ENCODE measurements at places on chromosomes 13 and 19.
A peak's percentile ranks its signal among the peaks of the same experiment; 100 is the strongest.

- DNase-seq, result no peak
Observed at GRCh38 chr13:75762076-75762937, 126.2 kb downstream of the LMO7 start.

DNA sequence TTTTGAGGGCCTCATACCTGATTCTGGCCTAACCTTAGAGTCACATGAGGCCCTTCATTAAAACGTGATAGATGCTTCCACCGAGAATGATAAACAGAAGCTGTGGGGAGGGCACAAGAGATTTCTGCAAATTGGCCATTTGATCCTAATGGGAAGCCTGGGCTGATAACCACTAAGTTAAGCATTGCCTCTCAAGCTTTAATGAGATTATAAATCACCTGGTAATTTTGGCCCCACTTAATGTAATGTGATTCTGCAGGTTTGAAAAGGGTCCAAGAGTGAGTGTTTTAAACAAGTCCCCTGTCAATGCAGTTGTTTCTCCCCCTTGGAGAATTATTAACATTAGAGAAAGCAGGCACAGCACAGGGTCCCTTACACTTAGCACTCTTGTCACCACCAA is 42.0 kb downstream of the ZNF486 start:
- DNase-seq, result no peak

DNA sequence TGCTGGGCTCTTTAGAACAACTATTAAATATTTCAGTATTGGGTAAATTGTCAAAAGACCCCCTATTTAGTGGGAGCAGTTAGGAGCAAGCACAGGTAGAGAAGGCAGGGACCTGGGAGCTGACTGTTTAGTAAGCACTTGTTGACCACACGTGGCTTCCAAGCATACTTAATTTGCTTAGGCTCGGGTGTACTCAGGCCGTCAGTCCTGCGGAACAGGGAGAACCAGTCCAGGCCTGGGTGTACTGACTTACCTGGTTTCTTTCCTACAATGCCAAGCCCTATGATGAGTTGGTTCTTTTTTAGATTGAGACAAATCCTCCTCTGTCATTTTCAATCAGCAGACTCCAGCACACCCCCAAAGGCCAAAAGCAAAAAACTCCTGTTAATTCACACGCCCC is 90.0 kb downstream of the WDFY2 start:
- no peak for DNase-seq

GRCh38 chr19:1651568-1652291 is 685 bp downstream of the TCF3 start:
- peak; percentile 39 for DNase-seq

- DNase-seq, result no peak
Observed at GRCh38 chr13:59885076-59885475, 278.7 kb downstream of the DIAPH3 start.

Measured in astrocyte of the spinal cord (primary cell).